ENCODE measurements at places on chromosomes 6 and 20.

- DNase-seq: no peak
These were observed 73.5 kb downstream of the ECT2L start for GRCh38 chr6:138869398-138869797.

DNA sequence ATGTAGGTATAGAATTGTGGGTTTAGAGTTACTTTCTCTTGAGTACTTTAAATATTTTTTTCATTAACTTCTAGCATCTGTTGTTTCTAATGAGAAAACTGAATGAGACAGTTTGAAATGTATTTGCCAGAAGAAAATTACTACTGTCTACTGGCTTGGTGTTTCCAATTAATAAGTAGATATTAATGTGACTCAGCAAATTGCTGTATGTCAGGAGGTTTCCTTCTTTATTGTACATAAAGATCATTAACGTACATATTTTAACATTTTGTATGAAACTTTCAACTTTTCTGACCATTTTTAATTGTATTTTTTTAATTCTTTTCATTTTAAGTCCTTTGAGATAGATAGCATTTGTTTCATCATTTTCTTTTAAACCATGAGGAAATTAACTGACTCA, 135.1 kb upstream of the SLC22A23 start:
- DNase-seq: no peak

- no peak for DNase-seq
These were observed 73.6 kb upstream of the TIAM2 start for GRCh38 chr6:154921482-154921881.

DNA sequence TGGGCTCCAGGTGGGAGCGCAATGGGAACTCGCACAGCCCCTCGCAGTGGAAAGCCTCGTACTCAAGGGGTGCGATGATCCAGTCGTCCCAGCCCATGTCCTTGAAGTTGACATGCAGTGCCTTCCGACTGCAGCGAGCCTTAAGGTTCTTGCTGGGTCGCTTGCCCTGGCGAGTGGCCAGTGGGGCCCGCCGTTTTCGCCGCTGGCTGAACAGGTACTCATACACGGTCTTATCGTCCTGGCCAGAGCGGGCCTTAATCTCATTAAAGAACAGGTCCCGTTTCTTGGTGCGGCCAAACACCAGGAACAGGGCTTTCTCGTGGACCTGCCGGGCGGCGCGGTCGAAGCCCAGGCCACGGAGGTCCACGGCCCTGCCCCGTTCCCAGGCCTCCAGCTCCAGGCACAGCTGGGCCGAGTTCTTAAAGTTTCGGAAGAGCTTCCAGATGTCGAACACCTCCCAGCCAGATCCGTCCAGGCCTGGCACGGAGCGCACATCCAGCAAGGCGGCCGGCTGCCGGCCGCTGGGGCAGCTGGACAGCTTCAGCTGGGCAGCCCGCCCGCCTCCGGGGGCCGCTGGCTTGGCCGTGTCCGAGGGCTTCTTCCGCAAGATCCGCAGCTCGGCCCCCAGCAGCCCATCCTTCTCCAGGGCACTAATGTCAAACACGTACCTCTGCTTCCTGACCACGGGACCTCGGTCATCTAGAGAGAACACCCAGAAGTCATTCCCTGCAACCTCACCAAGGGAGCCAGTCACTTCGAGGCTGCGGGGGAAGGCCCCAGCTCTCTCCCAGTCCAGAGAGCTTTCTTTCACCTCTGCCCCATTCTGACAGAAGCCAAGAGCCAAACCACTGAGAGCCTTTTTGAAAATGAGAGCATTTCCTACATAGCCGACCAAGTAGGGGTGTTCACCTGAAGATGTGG, 3.7 kb downstream of the GDF5 start:
- no peak for DNase-seq

DNA sequence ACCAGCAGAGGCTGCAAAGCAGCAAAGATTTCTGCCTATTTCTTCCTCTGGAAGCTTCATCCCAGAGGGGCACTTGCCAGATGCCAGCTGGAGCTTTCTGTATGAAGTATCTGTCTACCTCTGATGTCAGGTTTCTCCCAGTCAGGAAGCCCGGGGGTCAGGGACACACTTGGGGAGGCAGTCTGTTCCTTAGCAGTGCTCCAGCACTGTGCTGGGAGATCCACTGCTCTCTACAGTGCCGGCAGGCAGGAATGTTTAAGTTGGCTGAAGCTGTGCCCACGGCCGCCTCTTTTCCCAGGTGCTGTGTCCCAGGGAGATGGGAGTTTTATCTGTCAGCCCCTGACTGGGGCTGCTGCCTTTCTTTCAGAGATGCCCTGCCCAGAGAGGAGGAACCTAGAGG, 631.1 kb upstream of the HTR1E start:
- DNase-seq: no peak

DNA sequence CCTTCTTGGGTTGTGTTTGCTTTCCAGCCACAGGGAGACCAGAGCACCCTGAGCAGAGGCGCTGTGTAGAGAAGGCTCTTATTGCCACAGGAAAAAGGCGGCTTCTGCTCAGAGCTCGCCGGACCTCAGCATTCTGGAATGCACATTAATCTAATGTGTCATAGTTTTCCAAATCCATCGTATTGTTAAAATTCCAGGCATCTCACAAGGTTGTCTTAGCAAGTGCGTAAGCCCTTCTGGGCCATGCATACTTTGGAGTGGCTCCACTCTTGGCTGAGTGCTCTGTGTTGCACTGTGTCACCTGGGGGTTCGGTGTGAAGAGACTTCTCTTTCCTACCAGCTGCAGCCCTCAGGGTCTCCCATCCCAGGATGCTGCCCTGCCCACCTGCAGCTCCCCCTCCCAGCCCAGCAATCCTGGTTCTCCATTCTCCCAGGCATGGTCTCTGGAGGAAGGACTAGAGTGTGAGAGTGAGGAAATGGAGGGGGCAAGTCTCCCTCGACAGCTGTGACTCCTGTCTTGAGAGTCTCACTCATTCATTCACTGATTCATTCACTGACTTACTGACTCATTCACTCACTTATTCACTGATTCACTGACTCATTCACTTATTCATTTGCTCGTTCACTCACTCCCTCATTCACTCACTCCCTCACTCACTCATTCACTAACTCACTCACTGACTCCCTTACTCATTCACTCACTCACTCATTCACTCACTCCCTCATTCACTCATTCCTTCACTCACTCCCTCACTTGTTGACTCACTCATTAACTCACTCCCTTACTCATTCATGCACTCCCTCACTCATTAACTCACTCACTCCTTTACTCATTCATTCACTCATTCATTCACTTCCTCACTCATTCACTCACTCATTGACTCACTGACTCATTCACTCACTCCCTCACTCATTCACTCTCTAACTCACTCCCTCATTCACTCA, 83.7 kb upstream of the MPC1 start:
- DNase-seq: no peak

DNA sequence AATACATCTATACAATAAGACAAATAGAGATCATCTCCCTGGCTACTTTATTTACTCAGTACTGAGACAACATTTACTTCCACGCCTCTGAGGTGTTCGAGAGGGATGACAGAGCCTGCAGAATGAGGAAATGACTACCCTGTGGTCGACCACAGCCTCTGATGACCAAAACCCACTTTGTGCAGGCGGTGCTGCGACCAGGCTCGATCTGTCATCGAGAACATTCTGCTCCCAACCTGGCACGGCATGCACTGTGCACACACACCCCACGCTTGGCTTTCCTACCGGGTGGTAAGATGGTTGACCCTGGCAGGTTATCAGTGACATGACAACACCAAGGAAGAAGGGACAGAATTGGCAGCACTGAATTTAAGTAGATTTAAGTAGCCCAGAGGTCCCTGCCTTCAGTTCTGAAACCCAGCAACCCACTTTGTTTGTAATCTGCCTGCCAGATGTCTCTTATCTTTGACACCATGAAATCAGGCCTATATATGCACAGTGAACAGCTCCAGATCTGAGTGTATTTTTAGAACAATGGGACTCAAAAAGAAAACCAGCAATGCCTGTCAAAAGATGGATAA, 42.6 kb downstream of the TTI1 start:
- DNase-seq: peak; percentile 34
